Endodermal cell (in vitro differentiated cells): ENCODE measurements at places on chromosomes 12 and 14.

DNA sequence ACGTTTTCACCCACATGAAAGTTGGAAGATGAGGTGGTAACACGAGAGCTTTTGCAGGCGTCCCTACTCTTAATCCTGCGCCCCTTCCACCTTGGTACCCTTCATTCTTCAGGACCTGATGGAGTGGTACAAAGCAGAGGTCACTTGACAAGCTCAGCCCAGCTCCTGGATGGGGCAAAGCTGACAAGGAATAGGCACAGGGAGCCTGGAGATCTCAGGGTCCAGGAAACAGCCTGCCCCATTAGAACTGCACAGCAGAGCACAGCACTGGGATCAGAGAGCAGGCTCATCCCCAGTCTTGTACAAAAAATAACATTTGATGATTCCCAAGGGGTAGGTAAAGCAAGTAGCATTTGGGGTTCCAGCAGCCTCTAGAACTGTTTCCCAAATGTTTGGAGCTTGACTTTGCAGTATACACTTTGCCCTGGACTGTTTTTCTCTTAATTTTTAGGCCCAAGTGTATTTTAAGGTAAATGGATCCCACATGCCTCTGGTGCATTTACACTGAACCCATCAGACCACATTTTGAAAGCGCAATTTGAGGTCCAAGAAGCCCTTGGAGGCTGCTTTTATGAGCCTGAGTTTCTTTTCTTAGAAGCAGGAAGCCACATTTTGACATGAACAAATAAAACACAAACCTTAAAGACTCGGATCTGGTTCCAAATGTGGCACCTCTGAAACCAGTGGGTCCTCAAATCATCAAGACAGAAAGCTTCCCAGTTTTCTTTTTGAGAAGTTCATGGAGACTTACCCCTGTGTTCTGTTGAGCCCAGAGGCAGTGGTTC lies 633 bp downstream of the TC2N start:
- DNase-seq, result no peak

- peak; percentile 88 for DNase-seq
Measured at GRCh38 chr12:128609861-128610260, 213.9 kb downstream of the SLC15A4 start.

- no peak for DNase-seq
Measured at GRCh38 chr14:85516239-85517113, 13.5 kb upstream of the FLRT2 start.

DNA sequence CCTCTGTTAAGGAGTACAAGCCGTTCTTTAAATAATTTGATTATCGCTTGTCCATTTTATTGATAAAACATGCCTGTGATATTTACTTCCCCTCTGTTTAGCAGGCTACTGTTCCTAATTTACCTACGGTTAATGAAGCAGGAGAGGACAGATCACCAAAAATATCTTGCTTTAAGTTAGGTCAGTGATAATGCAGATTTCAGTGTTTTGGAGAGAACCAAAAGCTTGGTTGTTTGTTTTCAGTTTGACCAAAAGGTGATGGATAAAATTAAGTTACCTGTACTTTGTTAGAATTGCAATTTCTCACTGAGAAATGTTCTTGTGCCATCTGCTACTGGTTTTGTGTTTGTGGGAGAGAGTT lies 958 bp downstream of the SPATS2 start:
- no peak for DNase-seq

DNA sequence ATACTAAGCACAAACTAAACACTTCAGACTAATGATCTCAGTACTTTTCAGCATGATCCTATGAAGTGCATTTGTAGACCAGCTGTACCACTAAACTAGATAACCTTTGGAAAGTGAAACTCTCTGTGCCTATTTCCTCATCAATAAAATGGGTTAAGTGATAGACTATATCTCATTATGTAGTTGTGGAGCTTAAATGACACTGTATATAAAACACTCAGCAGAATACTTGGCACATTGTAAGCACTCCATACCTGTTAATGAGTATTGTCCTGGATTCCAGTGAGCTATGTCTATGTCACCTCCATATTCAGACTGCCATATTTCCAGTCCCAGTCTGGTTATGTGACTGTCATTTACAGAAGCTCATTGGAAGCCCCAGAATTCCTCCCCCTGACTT lies 44.4 kb downstream of the RTN1 start:
- DNase-seq, result no peak

DNA sequence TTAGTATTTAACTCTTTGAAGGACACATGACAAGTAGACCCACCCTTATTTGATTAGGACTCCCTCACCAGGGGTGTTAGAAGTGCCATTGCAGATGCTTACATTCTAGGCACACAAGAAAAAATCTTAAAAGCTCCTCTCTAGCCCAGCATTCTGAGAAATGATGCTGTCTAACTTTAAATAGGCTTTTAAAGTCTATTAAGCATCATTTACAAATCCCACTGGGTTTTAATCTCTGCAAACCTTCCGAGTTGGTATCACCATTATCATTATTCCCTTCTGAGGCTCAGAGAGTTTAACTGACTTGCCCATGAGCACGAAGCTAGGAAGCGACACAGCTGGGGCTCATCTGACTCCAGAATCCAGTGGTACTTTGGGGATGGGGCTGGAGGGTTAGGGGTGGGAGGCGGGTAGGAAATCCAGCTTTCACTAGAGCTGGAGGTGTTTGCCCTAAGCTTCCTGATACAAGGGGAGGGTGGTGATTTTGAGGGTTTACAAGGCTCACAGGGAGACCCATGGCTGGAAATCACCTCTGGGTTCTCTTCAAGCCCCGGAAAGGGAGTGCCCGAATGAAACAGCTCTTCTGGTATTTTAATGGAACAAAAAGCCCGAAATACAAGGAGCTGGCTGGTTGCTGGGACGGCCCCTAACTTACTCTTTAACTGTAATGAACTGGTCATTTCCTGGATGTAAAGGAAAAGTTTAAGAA lies 109.2 kb upstream of the FUT8 start:
- DNase-seq, result no peak

DNA sequence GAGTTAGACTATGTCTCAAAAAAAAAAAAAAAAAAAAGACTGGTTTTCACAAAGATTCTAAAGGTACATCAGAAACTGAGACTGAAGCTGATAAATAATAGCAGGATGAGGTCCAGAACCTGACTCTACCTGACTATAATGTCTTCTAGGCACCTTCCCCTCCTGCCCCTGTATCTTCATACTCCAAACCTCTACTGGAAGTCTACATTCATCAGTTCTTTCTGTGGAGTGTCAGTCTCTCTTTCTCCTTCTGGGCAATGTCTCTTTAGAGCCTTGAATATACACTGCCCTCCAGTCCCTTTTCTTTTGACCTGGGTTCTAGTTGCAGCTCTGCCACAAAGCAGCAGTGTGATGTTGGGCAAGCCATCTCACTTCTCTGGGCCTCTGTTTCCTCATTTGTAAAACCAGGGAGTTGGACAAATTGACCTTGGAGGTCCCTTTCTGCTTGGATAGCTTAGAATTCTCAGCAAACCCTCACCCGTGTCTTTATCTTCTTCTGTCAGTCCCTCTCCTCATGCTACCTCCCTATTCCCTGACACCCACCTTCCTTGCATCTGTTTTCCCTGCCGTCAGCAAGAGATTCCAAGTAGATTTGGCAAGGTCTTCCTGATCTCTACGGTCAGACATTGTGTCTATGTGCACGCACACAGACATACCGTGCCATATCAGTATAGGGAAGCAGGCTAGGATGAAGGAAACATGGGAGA lies 4.3 kb downstream of the NFE2 start:
- DNase-seq, result no peak

DNA sequence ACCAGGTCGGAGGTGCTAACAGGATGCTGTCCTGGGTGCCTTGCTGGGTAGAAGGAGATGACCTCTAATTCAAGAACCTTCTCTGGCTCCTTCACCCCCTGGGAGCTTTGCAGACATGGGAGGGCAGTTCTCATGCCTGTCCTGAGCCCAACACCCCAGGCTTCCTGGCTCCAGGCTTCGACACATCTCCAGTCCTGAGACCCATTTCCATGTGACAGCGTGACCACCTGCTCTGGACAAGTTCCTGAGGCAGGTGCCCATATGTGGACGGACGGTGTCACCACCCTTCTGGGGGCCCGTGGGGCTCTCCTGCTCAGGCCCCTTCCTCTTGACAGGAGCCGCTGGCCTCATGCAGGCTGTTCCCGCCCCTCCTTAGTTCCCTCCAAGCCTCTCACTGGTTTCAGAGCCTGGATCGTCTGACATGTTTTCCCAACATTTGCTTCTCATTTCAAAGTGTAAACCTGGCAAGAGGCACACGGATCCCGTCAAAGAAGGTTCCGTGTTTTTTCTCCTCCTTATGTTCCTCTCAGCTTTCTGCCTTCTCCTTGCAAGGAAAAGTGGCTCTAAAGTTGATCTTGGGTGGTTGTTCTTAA lies 291.9 kb upstream of the RTL1 start:
- no peak for DNase-seq

DNA sequence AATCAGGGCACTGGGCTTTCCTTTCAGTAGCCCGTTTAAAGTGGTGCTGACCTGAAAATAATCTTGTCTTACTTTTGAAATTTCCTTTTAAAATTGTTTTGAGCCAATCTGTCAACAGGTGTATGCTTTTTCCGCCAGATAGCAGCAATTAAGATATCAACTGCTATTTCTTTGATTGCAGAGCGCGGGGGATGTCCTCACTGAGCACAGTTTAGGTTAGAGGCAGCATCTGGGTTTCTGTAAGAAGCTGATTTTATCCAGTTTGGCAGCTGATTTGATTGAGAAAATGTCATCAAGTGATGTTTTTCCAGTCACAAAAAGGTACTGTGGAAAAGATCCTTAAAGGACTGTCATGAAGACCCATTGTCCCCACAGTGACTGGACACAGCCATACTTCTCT lies 371.8 kb downstream of the ADAMTS20 start:
- DNase-seq, result no peak

DNA sequence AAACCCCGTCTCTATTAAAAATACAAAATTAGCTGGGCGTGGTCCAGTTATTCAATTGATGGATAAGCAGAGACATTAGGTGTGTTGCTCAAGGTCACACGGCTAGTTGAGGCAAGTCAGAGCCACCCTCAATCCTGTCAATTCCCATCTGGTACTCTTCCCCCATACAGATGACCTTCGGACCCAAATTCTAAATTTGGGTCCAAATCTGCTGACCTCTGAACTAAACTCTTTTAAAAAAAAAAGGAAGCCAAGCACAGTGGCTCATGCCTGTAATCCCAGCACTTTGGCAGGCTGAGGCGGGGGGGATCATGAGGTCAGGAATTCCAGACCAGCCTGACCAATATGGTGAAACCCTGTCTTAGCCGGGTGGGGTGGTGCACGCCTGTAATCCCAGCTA lies 23.9 kb downstream of the GCN1 start:
- DNase-seq, result no peak

- no peak for DNase-seq
Measured at GRCh38 chr12:53795927-53796326, 44.1 kb upstream of the CISTR start.

- no peak for DNase-seq
Measured at GRCh38 chr12:97756066-97756666, 293.6 kb downstream of the RMST start.

DNA sequence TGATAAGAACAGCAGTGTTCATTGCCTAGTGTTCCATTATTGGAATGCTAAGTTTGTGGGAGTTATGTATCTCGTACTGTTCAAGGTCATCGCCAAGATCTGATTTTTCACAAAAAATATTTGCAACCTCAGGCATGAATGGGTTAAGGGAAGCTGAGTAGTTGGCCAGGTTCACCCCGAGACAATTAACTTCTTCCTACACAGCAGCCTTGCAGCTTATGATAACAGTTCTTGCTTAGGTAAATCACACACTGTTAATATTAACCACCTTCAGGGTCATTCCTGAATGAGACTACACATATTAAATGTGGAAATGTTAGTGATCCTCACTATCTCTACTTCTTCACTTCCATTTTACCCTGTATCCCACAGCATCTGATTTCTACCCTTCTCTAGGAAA lies 18.0 kb downstream of the FKBP11 start:
- no peak for DNase-seq

DNA sequence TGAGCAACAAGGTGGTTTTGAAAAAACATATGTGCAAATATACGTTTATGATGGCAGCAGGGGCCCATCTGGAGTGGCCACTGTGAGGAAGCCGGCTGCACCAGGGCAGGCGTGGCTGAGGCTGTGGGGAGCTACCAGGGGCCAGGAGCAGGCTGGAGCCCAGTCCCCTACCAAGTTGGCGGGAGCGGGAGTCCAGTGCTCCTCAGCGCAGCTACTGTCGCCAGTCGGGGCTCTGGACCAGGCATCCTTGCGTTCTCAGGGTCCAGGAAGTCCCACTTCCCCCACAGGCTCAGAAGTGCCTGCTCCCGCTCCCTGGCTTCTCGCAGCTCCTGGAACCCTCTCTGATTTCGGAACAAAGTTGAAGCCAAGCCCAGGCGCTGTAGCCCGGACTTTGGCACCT lies 1377.5 kb upstream of the FLRT2 start:
- DNase-seq, result no peak
